ENCODE measurements at places on chromosomes 11 and 22.

- DNase-seq = no peak
Measured at GRCh38 chr11:33860926-33861325, 30.9 kb downstream of the LMO2 start.

DNA sequence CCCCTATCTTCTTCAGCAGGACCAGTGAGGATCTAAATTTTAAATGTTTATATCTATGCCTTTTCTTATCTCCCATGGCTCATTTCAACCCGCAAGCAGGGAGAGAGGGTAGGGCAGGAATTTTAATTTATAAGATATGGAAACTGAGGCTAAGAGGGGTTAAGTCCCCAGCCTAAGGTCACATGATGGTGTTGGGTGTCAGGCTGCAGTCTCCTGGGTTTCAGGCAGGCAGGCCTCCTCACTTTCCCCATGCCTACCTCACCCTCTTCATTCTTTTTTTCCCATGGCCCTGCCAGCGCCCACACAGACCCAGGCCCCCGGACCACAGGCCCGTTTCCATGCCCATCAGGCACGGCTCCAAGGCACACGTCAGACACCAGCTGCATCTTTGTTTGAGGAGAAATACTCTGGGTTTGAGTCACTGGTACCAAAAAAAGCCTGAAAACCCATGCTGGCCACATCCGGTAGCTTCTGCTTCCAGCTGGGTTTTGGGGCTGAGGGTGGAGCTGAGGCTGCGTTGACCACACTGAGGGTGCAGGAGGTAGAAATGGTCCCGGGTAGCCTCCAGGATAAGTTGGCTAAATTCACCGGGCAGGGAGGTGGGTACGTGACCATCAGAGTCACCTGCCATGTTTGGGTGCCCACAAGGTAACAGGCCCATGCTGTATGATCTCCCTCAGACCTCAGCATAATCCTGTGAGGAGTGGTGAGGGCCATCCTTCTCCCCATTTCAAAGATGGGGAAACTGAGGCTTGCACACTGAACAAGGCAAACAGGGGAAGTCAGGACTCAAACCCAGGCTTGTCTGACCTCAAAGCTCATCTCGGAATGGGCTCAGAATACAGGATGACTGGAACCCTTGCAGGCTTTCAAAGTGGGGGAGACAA is 7.5 kb downstream of the CRYBB1 start:
- DNase-seq = peak; percentile 4

DNA sequence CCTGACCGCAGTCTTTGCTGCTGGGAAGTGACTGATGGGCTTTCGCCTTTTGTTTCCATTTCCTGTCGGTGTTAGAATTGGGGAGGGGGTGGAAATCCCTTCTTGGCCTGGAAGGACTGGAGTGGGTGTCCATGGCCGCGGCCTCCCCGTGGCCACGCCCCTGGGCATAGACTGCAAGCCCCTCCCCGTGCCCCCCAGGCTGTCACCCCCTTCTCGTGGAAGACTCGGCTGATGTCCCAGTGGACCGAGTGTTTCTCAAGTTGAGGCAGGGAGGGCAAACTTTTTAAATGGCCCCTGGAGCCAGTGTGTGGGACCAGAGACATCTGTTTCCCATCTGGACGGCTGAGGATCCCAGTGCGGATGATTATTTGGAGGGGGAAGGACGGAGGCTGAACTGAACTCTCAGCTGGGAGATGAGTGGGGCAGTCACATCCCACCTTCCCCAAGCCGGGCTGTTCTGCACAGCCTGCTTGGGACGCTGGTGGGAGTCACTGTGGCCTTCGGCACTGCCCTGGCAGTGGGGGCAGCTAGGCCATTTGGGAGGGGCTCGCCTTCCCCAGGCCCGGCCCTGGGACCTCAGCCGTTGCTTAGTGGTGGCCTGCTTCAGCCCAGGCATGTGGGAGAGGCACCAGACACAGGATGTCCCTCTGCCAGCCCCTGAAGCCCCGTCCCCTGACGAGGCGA is 1.6 kb downstream of the CD81 start:
- DNase-seq = no peak

DNA sequence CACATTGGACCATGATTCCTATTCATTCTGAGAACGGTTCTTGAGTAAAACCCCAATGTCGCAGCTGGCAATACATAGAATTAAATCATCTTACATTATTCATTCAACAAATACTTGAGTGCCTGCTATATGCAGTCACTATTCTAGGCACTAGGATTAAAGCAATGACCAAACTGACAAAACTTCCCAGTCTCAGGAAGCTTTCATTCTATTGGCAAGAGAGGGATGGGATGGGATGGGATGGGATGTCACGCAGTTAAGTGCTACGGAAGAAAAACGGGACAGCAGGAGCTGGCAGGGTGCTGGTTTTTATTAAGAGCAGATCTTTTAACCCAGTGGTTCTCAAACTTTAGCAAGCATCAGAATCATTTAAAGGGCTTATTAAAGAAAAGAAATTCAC is 2.9 kb downstream of the PAK1 start:
- no peak for DNase-seq

DNA sequence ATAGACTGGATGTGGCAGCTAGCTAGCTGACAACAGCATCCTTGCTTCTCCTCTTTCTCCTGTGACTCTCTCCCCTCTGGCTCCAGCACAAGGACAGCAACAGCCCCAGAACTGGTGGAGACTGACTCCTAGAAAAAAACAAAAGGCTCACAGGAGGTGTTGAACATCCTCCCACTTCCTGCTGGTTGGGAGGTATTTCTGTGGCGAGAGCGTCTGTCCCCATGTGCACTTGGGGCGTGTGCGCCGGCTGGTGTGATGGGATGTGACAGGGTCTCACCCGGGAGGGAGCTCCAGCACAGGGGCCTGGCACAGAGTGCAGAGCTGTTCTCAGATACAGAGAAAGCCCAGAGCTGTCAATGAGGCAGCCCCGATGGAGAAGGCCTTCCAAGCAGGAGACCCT is 107.2 kb upstream of the E2F8 start:
- DNase-seq = no peak

GRCh38 chr22:29267462-29267857 is 321 bp downstream of the RHBDD3 start:
- no peak for DNase-seq

DNA sequence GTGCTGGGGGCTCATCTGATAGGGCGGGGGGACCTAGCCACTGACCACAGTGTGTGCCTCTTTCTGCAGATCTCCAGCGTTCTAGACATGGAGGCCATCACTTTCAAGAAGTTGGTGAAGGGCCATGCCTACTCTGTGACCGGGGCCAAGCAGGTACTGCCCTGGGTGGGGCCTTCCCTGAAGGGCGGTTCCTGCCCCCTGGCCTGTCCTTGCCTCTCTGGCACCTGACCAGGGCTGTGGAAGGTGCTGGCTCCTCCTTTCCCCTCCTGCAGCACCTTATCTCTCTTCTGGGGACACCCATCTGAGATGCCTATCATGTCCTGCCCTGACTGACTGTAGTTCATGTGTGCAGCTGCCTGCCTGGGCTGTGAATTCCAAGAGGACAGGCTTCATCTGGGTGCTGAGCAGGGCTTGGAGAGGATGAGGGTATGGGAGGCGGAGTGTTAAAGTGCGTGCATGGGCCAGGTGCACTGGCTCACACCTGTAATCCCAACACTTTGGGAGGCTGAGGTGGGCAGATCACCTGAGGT is 5.5 kb downstream of the CAPN1 start:
- DNase-seq = no peak

GRCh38 chr11:134592391-134592990 is 180.4 kb upstream of the B3GAT1 start:
- no peak for DNase-seq

GRCh38 chr11:127027789-127028188 is 27.2 kb upstream of the KIRREL3 start:
- DNase-seq = no peak

GRCh38 chr11:128931668-128932067 is 11.0 kb downstream of the TP53AIP1 start:
- no peak for DNase-seq

DNA sequence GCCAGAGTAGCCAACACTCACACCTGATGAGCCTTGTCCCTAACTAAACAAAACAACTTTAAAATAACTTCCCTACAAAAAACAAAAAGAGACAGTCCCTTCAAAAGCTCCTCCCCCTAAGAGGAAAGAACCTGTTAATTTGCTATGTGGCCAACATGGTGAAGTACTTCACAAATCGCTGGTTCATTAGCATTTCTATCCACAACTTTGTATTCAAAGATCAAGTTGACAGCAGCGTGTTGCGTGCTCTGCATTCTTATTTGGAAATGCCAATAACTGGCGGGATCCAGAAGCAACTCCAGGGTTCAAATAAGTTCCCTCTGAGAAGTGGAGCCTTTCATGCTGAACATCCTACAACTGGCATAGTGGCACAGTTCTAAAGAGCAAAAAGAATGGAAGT is 48.6 kb downstream of the CADM1 start:
- no peak for DNase-seq

DNA sequence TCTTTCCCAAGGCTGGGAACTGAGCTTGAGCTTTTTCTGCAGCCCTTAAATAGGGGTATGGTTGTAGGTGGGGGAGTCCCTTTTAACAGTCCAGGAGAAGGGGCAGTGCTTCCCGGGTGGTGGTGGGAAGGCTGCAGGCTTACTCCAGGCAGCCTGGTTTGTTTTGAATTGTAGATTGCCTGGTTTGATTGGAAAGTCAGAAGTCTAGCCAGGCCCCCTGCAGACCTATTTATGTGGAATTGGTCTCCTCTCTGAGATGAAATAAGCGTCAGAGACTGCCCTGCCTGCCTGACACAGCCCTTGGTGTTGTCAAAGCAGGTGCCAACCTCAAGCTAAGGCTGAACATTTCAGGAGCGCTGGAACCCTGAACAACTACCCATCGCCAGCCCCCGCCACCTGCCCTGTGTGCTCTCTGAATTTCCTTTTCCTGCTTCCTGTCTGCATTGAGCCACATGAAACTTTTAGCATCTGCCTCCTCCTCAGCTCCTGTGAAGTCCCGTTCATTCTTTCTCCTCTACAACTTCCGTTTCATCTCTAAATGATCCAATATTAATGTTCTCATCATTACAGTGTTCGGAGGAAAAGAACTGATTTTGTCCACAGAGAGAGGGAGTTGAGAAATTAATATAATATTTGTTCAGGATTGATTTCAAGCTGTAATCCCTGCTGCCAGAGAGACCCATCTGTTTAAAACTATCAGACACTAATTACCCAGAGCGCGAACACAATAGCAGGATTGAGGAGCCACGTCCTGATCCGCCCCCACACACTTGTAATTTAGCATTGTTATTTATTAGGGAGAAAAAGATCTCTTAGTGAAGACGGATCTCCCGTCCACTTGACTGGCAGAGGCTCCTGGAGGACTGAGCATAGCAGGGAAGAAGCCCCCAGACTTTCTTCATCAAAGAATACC is 136.5 kb downstream of the TRIM29 start:
- no peak for DNase-seq

GRCh38 chr22:44561139-44561840 is 63.3 kb upstream of the RTL6 start:
- no peak for DNase-seq

- no peak for DNase-seq
Measured at GRCh38 chr22:42346722-42347121, 76.3 kb upstream of the TCF20 start.

DNA sequence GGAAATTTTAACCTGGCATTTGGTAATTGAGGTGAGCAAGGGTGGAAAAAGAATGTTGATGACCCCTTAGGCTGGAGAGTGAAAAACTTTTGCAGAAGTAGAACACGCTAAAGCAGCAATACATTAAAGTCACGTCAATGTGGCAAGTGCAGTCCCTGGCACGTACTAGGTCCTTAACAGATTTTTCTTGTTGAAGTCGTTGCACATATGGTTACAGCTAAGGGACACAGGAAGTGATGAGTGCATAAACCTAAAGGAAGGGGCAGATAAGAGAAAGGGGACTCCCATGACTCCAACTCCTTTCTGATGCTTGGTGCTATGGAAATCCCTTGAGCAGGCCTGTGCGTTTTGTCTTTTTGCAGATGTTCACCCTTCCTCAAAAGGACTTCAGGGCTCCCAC is 1.2 kb downstream of the ACCS start:
- no peak for DNase-seq

GRCh38 chr22:36938028-36938425 is 24.6 kb downstream of the CSF2RB start:
- no peak for DNase-seq

GRCh38 chr11:10392095-10393079 is 62.7 kb upstream of the AMPD3 start:
- no peak for DNase-seq

- DNase-seq = no peak
Measured at GRCh38 chr11:10708131-10708530, 14.6 kb upstream of the IRAG1 start.

DNA sequence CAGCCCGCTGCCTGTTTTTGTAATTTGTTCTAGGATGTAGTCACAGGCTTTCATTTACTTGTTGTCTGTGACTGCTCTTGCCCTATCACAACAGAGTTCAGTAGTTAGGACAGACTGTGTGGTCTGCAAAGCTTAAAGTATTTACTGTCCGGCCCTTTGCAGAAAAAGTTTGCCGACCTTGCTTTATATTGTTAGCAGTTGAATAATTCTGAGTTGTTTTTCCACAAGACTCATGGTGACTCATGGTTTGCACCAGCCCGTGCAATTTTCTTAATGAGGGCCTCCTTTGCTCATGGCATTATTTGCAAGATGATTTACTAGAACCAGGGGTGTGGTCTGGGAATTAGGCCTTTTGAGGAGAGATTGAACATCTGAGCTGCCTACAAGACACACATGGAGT is 110.6 kb downstream of the SCN3B start:
- DNase-seq = no peak

- no peak for DNase-seq
Measured at GRCh38 chr11:2480874-2481220, 36.0 kb downstream of the KCNQ1 start.

DNA sequence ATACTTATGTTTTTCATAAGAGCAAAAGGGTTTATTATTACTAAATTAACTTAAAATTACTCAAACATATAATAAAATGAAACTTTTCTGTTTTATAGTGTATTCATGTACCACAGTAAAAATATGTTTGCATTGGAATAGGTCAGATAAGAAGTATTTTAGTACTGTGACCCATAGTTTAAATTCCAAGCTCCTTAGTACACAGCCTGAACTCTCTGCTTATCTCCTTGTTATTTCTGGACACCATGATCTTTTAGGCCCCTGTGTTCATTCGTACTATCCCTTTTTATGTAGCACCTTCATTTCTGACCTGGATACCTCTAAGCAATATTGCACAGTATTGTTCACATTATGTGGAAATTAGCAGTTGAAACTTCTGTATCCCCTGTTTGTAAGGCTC is 296.7 kb upstream of the SYN3 start:
- no peak for DNase-seq

GRCh38 chr11:86551288-86552092 is 120.9 kb downstream of the ME3 start:
- no peak for DNase-seq

- DNase-seq = no peak
Measured at GRCh38 chr11:94142308-94143281, 14.0 kb downstream of the PANX1 start.

GRCh38 chr11:96008161-96008720 is 84.3 kb upstream of the MTMR2 start:
- DNase-seq = no peak

GRCh38 chr22:20247608-20248171 is 20.4 kb downstream of the RTN4R start:
- DNase-seq = no peak

DNA sequence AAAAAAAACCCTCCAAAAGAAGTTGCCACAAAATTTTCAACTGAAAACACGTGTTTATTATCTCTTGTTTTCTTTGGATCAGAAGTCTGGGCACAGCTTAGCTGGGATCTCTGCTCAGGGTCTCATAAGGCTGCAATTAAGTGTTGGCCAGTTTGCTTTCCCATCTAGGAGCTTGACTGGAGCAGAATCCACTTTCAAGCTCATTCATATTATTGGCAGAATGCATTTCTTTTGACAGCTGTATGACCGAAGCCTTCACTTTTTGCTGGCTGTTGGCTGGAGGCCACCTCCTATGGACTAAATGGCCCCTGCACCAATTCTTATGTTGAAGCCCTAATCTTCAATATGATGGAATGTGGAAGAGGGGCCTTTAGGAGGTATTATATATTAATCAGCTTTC is 139.6 kb downstream of the DDX10 start:
- DNase-seq = no peak

Data from stimulated activated CD8-positive, alpha-beta memory T cell treated with anti-CD3 and anti-CD28 coated beads, Interleukin-4, amount 100 ng/mL, for 4 hours (primary cell).